Hematopoietic multipotent progenitor cell treated with erythropoietin and hydrocortisone succinate and interleukin-3 and kit ligand, for 8 days (in vitro differentiated cells): ENCODE measurements at places on chromosomes 12 and 14.

DNA sequence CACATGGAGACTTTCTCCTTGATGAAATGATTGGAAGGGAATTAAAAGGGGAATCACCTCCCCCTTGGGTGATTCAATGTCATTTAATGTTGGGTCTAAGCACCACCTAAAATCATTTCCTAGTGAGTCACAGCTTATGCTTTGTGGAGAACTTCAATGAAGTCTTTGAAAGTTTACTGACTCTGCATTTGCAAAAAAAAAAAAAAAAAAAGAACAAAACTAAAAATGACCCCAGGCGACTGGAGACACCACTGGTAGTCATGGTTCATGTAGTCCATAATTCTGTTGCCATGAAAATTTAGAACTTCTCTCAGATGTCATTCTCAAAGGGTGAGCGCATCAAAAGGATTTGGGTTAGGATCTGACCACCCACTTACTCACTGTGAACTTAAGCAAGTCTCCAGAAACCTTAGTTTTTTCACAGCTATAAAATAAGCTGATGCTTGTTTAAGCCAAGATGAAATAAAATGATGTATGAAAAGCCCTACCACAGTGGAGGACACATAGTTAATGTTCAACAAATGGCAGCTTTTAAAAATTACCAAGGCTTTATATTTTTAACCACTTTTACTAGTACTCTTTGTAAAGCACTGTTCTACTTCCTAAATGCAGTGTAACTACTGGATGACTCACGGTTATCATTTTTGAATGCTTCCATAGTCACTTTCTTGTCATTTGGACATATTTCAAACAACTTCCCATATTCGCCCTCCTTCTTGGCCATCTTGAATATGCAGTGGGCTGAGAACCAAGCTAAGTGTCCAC is 18.1 kb upstream of the KSR2 start:
- no peak for DNase-seq

DNA sequence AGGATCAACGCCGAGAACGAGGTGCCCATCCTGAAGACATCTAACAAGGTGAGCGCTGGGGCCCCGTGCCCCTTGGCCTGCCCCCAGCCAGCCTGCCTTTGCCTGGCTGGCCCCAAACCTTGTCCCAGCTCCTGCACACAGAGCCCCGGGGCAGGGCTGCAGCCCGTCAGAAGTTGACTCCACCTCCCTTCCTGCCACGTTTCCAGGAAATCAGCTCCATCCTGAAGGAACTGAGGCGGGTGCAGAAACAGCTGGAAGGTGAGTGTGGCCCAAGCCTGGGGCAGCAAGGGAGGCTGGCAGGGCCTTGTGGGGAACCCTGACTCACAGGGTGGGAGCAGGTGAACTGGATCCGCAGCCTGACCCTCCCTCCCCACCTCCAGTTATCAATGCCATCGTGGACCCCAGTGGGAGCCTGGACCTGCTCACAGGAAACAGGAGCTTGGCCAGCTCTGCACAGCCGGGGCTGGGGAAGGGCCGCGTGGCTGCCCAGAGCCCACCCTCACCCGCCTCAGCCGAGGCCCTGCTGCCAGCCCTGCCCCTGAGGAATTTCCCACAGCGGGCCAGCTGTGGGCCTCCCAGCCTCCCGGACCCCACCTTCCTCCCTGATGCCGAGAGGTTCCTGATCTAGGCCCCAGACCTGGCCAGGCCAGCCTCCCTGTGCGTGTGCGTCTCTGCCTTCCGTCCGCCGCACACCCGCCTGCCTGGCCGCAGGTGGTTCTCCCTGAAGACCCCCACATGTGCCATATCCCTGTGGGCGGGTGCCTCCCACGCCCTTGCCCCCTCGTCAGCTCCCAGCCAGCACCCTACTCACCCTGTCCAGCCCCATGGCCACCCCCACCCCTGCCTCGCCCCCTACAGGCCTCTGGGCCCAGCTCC is 29.5 kb downstream of the CEP170B start:
- no peak for DNase-seq

GRCh38 chr12:77813558-77813957 is 17.1 kb upstream of the NAV3 start:
- DNase-seq: no peak

- no peak for DNase-seq
Observed at GRCh38 chr14:99755068-99755405, 38.2 kb upstream of the EML1 start.

- no peak for DNase-seq
Observed at GRCh38 chr14:79670811-79671210, 540.5 kb downstream of the DIO2 start.

DNA sequence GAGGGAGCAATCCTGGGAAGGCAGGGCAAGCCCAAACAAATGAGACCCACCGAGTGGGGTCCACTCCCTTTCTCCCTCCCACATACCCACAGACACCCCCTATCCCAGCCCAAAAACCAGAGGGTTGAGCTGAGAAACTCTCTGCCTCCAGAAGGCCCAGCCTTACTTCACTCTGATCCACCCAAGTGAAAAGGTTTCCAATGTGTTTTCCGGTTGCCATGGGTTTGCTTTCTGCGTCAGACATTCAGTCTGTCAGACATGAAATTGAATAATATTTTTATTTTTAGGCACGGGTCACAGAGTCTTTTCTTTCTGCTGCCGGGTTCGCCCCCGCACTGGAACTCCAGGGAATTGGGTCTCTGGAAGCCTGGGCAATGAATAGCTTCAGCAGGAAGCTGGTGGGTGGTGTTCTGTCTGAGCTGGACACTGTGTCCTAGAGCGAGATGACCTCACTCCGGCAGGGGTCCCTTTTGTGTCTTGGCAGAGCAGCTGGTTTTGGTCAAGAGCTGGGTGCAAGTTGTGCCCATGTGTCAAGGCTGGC is 69.8 kb upstream of the CLMN start:
- DNase-seq: no peak

- DNase-seq: no peak
Observed at GRCh38 chr14:79916892-79917291, 294.4 kb downstream of the DIO2 start.

DNA sequence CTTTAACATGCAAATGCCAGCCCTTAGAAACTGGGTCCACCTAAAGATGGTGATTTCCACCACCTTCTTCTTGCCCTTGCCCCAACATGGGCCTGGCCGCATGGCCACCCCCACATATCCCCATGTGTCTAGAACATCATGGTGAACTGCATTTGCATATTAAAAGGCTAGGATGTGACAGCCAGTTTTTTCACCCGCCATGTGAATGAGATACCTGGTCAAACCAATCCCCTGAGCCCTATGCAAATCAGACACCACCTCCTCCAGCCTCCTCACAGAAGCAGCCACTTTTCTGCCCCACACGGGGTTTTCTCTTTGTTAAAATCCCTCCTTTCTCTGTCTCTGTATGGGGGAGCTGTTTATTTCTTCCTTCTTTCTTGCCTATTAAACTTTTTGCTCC is 1322.5 kb downstream of the FSCB start:
- no peak for DNase-seq

GRCh38 chr12:61857968-61858367 is 402.2 kb upstream of the USP15 start:
- no peak for DNase-seq

DNA sequence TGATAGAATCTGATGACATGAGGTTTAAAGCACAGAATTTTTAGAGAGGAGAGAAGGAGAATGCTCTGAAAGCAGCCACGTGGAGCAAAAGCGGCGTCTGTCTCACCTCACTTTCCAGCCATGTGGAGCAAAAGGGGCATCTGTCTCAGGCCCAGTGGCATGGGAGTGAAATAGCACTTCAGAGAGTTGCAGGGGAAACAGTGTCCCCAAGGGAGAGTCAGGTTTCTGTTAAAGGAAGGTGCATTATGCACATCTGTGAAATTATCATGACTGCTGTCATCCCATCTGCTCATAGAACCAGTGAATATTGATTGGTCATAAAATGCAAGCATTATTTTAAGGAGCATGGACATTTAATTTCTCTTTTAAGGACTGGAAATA is 124.0 kb downstream of the BICD1 start:
- DNase-seq: no peak
